Cardiac fibroblast (primary cell): ENCODE measurements at places on chromosomes 13 and 19.
A peak's percentile ranks its signal among the peaks of the same experiment; 100 is the strongest.

- peak; percentile 53 for DNase-seq
Measured at GRCh38 chr13:74217811-74218210, 83.6 kb upstream of the KLF12 start.

DNA sequence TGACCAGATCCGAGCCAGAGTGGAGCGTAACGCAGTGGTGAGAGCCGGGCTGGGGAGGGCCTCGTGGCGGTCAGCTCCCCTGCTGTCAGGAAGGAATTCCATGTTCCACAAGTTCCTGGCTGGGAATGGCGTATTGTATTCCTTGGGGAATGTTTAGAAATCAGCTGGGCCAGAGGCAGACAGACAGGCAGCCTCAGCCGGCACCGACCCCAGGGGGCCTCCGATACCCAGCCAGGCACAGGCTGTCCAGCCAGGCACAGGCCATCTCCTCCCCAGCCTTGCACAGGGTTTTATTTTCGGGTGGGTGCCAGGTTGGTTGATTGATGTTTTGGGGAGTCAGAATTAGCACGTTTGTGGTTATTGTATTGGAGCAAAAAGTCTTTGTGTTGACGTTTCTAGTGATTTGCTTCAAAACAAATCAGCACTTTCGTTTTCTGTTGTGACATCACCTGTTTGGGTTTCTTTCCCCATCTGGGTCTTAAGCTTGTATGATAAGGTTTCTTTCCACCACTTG, 126.6 kb upstream of the MCF2L start:
- peak; percentile 29 for DNase-seq

DNA sequence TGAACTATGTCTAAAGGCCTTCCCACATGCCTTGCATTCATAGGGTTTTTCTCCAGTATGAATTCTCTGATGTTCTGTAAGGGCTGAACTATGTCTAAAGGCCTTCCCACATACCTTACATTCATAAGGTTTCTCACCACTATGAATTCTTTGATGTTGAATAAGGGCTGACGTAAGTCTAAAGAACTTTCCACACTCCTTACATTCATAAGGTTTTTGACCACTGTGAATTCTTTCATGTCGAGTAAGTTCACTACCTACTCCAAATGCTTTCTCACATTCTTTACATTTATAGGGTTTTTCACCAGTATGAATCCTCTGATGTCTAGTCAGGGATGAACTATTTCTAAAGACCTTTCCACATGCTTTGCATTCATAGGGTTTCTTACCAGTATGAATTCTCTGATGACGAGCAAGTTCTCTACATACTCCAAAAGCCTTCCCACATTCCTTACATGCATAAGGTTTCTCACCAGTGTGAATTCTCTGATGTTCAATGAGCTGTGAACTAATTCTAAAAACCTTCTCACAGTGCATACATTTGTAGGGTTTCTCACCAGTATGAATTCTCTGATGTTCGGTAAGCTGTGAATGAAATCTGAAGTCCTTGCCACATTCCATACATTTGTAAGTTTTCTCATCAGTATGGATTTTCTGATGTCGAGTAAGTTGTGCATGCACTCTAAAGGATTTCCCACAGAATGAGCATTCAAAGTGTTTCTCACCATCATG, 19.1 kb upstream of the ZNF260 start:
- peak; percentile 5 for DNase-seq

GRCh38 chr13:77047649-77048343, 20.8 kb upstream of the FBXL3 start:
- no peak for DNase-seq
